SW 1271 (cell line): ENCODE measurements at places on chromosomes 2 and 18.

GRCh38 chr2:158633261-158633660, 161.9 kb upstream of the DAPL1 start:
- no peak for DNase-seq

- DNase-seq = no peak
Measured at GRCh38 chr2:28362991-28363521, 29.6 kb upstream of the FOSL2 start.

- no peak for DNase-seq
Measured at GRCh38 chr2:233436191-233436581, 81.9 kb downstream of the DGKD start.

GRCh38 chr2:218271865-218272530, 1.7 kb downstream of the PNKD start:
- peak; percentile 11 for DNase-seq

GRCh38 chr2:159715451-159715850, 3.1 kb downstream of the MARCHF7 start:
- no peak for DNase-seq

GRCh38 chr2:17228461-17228860, 289.8 kb downstream of the RAD51AP2 start:
- no peak for DNase-seq

DNA sequence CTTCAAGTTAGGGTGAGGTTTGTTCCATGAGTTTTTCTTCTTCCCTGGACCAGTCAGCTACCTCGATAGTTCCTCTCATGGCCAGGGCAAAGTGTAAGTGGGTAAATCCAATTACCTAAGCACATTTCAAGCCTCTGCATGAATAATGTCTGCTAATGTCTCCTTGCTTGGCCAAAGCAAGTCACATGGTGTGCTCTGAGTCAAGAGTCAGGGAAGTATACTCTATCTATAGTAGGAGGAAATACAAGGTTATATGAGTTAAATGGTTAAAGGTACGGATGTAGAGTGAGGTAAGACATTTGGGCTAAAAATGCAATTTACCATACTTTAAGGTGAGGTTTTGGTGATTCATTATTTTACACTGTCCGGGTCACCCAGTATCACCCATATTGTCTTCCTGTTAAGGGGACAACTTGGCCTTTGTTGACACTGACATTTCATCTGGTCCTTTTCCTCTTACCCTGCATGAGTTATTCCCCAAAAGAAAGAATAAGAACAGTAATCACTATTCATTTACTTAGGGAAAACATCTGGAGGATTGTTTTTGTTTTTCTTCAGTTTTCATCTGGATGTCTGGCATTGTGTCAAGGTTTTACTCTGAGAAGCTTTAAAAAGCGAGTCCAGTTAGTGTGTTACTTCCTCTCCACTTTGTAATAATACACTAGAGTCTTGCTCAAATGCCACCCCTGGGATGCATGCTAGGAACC, 405.5 kb downstream of the RND3 start:
- DNase-seq = no peak

- no peak for DNase-seq
Measured at GRCh38 chr2:88852753-88853402, 161.4 kb downstream of the RPIA start.

DNA sequence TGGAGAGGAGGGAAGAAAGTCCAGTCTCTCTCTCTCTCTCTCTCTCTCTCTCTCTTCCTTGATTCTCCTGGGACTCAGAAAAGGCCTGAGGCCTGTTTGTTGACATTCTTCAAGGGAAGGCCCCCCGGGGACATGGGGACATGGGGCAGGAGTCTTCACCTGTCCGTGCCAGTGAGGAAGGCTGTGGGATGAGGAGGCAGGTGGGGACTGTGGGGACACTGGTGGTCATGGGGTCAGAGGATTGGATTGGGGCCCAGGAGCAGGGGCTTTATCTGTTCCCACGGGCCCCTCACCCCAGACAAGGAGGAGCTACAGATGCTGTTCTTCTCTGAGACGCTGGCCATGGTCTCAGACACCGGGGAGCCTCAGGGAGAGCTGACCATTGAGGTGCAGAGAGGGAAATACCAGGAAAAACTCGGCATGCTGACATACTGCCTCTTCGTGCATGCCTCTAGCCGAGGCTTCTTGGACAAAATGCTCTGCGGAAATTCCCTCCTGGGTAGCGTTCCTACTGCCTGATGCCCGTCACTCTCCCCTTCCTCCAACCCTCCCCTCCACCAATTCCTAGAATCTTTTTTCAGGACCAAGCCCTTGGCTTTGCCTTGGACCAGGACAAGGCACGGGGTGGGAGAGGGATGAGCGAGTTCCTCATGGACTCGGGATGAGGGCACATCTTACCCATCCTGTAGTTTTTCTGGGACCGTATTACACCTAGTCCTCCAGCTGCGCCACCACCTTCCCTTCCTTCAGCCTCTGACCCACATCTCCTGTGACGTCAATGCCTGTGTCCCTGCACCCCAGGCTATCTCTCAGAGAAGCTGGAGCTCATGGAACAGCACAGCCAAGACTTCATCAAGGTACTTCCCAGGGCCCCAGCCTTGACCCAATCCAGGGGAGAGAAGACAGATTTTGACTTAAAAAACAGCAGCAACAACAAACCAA, 850 bp downstream of the CATIP start:
- no peak for DNase-seq

DNA sequence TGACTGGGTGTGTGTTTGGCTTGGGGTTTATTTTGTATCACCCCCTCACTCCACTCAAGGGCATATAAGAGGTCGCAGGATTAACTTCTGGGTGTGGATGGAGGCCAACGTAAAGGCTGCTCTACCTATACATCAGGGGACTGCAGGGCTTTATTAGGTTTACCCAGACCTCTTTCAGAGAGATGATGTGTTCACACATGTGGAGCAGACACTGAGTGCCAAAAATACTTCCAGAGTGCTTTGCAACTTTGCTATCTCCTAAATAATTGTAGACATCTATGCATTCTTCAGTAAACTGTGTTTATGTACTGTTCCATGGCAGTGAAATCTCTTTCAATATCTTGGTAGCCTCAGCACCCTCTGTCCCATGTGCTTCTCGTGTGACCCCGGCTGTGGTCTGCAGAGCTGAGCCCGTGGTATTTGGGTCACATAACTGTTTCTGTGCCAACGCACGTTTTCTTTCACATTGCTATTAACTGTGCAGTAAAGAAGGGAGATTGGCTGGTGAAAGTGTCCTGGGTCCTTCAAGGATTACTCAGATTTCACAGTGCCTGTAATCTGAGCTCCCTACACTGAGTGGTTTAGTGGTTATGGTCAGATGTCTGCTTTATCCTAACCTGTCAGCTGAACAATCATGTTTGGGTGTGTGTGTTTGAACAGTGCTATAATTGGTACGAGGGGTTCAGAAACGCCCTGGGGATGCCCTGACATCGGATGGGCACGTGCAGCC, 208.1 kb downstream of the VAPA start:
- DNase-seq = no peak
